ENCODE measurements at places on chromosomes 7 and 10. TPM values are rescaled to one million over a fixed set of nuclear protein-coding genes. Genes with fewer than 3 reads are reported as not detected.

DNA sequence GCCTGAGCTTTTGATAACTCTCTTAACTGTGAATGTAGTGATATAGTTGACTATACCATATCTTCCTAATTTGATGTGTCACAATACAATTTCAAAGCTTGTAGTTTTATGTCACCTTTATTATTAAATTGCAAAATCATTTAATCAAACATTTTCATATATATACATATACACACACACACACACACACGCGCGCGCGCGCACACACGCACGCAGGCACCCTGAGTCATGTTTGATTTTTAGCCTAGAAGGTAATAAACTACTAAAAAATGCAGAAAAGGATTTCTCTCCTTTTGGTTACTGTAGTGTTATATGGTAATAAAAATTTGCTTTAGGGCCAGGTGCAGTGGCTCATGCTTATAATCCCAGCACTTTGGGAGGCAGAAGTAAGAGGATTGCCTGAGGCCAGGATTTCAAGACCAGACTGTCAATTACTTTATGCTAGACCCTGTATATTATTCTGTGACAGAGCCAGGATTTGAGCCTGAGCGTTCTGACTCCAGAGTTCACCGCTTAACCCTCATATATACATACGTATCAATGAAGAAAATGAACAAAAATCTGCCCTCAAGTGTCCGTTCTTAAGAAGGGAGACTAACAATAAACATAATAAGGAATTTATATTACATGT lies 89.6 kb downstream of the PODXL start:
- DNase-seq: no peak

GRCh38 chr7:91852263-91852741 lies 28.2 kb downstream of the MTERF1 start:
- no peak for DNase-seq

DNA sequence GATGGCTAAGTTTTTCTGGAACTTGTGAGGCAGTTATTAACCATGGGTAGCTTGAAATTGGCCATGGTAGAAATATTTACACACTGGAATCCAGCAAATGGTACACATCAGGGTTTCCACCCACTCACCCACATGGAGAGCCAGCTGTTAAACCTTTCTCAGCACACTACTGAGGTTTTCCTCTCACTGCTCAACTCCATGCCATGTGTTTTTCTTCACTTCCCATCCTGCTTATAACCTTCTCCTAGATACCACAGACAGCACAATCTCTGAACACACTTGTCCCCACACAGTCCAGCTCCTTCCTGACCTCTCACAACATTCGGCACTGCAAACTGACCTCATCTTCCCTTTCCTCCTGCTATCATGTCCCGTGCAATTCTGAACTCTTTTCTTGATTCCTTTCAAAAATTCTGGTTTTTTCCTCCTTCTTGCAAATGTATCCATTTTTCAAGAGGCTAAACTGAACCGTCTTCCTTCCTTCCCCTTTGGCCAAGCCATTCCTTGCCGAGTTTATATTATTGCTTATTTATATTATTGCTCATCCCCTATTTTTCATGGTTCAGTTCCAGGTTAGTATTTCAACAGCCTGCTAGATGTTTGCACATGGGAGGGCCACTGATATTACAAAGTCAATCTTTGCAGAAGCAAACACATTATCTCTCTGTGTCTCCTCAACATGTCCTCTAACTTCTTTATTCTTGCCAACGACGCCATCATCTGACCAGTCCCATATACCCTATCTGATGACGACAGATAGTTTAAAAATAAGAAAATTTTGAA lies 606.4 kb downstream of the SORCS1 start:
- no peak for DNase-seq

GRCh38 chr10:7373039-7373438 lies 37.8 kb downstream of the SFMBT2 start:
- no peak for DNase-seq

DNA sequence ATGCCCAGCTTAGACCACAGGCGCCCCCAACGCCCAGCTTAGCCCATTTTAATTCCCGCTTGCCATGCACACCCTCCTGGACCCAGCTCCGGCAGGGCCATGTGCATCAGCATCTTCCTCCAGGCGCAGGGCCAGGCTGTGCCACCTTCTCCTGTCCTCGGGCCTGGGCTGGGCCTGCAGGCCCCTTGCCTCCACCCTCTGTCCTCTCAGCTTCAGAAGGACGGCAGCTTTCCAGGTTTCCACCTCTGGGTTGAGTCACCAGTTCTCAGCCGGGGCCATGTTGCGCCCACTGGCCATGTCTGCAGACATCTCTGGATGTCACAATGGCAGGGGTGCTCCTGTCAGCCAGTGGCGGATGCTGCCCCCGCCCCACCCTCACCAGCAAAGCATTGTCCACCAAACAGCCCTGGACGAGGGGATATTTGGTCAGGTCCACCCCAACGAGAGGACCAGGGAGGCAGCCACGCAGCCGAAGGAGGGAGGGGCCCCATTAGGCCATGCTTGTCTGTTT lies 59.1 kb upstream of the NKX6-2 start:
- DNase-seq: no peak

GRCh38 chr7:122413339-122413738 lies 108.8 kb upstream of the FEZF1 start:
- DNase-seq: no peak

- DNase-seq: no peak
Observed at GRCh38 chr7:81584667-81585066, 185.2 kb downstream of the HGF start.

GRCh38 chr7:50782375-50783208 lies at the start of gene GRB10:
Gene GRB10, minus strand, starts transcription at chr7:50782896. Its CDS starts 50,574 bp downstream, at chr7:50732322.
- no peak for DNase-seq

DNA sequence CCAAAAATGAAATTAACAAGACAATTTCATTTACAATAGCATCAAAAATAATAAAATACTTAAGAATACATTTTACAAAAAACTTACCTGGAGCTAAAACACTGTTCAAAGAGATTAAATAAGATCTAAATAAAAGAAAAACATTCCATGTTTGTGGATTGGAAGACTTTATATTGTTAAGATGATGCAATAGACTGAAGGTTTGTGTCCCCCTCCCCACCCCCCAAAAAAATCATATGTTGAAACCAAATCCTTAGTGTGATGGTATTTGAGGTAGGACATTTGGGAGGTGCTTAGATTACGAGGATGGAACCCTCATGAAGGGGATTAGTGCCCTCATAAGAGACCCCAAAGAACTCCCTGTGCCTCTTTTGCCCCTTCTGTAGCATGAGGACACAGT lies 117.6 kb downstream of the ZNF467 start:
- DNase-seq: no peak

DNA sequence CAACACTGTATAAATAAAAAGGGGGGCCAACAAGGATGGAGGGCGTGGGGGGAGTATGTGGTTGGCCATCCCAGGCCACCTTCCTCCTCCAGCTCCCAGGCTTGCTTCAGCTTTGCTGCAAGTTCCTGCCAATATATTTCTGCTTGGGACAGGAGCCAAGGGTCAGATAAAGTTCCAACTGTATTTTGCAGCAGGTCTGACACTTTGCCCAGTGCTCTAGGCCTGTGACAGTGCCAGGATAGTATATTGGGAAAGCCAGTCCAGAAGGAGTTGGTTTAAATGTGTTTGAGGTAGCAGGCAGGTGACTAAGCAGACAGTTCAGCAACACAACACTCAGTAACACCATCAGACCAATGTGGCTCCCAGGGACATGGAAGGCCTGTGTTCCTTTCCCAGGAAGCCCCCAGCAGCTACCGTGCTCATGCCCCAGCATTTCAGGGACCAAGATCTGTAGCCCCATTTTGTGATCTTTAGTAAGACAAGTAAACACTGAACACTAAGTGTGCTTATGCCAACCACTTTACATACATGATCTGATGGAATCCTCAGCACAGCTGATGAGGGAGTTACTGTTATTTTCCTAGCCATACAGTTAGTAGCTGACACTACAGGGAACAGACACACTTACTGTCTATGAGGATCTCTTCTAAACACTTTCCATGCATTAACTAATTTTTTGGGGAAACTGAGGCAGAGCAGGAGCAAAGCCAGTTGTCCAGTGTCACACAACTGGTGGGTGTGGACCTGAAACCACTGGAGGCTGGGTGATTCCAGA lies 38.9 kb downstream of the DNAJB12 start:
- DNase-seq: no peak

DNA sequence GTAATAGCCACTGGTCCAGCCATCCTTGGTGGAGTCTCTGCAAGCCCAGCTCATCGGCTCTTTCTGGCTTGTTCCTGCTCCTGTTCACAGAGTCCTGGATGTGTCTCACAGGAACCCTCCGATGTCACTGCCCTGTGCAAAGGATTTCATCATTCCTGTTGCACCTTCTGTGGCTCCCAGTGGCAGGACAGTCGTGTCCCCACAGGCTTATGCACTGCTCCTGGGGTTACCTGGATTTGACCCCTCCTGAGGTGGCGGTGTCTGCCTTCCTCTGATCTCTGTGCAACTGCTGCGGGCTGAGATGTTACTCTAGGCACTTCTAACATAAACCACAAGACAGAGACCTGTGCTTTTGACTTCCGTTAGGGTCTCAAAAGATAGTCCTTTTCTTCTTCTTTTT lies 30.6 kb downstream of the APBB1IP start:
- no peak for DNase-seq

- DNase-seq: no peak
Observed at GRCh38 chr7:117872561-117873309, 506 bp downstream of the CTTNBP2 start.

DNA sequence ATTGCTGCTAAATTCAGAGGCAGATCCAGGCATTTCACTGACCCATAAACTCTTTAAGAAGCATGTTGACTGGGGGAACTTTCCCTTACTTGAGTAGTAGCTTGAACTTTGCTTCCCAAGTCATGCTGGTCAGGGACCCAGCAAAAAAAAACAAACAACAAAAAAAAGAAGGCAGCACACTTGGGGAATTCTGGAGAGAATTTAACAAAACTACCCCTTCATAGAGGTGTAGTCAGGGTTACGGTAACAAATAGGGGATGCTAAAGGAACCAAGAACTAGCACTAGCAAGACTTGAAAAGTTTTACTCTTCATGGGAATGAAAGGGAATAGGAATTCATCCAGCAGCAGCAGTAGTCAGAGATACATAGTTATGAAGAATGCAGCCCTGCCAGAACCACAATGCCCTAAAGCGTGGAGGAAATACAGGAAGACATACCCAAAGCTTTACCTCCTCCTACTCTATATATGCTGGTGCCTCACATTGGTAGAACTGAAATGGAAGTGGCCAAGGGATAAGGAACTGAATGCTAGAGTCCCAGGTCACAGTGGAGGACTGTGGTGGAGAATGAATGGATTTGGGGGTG lies 67.3 kb downstream of the PHYHIPL start:
- DNase-seq: no peak

GRCh38 chr10:14378387-14378960 lies 47.8 kb upstream of the FRMD4A start:
- no peak for DNase-seq

The PRKG1 gene
- polyA plus RNA-seq: 13.3 TPM

The INHBA gene
- polyA plus RNA-seq: 4.8 TPM

The SPACDR gene
- 1.5 TPM for polyA plus RNA-seq

The CNNM1 gene
- polyA plus RNA-seq: 1.7 TPM

The SPDYE1 gene
- polyA plus RNA-seq: 0.97 TPM

The PPP1R3C gene
- 48.7 TPM for polyA plus RNA-seq

The RBM20 gene
- polyA plus RNA-seq: 2.9 TPM

All from right renal pelvis (tissue), 4 donors.